Epithelial cell of proximal tubule (primary cell): ENCODE measurements at places on chromosomes 7 and 10. TPM values are rescaled to one million over a fixed set of nuclear protein-coding genes. Genes with fewer than 3 reads are reported as not detected.

NUTM2A gene
- total RNA-seq = 0.65 and 0.69 TPM in 2 replicates

OR2A1 gene
- total RNA-seq = 0.17 TPM in 1 of 2 replicates, not detected in the other

CHRM2 gene
- total RNA-seq = 0.06 TPM in 1 of 2 replicates, not detected in the other

FAM13C gene
- total RNA-seq = not detected in 2 replicates

TEX47 gene
- total RNA-seq = not detected in 2 replicates

PRSS37 gene
- total RNA-seq = not detected in 2 replicates

ZNF727 gene
- not detected in 2 replicates for total RNA-seq

PHYH gene
- 12.9 and 20.0 TPM in 2 replicates for total RNA-seq

RASA4B gene
- total RNA-seq = 1.4 and 2.3 TPM in 2 replicates
